ENCODE measurements at places on chromosomes 12 and 14.
A peak's percentile ranks its signal among the peaks of the same experiment; 100 is the strongest.

GRCh38 chr12:6345319-6346091 lies 3.6 kb upstream of the TNFRSF1A start:
- peak; percentile 90 for DNase-seq

GRCh38 chr14:95620659-95621059 lies 65.6 kb upstream of the TCL1B start:
- DNase-seq = no peak

DNA sequence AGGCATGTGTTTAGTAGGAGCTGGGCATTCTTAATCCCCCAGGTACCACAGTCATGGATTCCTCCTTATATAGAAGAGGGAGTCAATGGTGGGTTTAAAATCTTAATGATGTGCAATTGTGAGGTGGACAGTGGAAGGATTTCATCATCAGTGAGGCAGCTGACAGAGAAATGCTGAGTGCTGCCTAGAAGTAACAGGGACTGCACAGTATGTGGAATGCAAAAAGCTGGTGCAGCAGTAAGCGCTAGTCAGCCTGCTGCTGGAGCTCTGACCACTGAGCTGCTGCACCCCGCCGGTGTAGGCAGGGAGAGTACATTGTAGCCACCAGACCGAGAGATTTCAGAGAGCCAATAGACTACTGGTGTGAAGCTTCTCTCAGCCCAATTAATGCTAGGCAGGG lies 80.5 kb upstream of the DACT1 start:
- DNase-seq = peak; percentile 7

- peak; percentile 72 for DNase-seq
These were observed 121.1 kb upstream of the EEA1 start for GRCh38 chr12:93050026-93050747.

DNA sequence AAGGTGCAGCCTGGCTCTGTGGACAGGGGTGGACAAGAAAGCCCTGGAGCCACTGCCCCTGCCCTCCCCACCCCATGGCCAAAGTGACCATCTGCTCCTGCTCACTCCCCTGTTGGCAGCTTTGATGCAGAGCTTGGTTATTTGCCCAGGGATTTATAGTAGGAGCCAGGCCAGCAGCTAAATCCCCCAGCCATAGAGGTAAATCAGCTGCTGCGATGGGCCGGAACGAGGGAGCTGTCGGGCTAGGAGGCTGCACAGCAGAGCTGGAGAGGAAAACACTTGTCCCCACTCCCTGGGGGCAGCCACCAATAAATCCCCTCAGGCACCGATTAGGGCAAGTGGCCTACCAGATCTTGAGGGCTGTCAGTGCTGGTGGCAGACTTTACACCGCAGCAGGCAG lies 26.0 kb downstream of the SMUG1 start:
- no peak for DNase-seq

DNA sequence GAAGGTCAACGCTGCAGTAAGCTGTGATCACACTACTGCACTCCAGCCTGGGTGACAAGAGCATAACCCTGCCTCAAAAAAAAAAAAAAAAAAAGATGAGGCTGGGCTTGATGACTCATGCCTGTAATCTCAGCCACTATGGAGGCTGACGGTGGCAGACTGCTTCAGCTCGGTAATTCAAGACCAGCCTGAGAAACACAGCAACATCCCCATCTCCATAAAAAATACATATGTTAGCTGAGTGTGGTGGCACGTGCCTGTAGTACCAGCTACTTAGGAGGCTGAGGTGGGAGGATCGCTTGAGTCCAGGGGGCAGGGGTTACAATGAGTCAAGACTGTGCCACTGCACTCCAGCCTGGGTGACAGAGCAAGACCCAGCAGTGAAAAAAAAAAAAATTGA lies 50.4 kb downstream of the GXYLT1 start:
- peak; percentile 58 for DNase-seq

DNA sequence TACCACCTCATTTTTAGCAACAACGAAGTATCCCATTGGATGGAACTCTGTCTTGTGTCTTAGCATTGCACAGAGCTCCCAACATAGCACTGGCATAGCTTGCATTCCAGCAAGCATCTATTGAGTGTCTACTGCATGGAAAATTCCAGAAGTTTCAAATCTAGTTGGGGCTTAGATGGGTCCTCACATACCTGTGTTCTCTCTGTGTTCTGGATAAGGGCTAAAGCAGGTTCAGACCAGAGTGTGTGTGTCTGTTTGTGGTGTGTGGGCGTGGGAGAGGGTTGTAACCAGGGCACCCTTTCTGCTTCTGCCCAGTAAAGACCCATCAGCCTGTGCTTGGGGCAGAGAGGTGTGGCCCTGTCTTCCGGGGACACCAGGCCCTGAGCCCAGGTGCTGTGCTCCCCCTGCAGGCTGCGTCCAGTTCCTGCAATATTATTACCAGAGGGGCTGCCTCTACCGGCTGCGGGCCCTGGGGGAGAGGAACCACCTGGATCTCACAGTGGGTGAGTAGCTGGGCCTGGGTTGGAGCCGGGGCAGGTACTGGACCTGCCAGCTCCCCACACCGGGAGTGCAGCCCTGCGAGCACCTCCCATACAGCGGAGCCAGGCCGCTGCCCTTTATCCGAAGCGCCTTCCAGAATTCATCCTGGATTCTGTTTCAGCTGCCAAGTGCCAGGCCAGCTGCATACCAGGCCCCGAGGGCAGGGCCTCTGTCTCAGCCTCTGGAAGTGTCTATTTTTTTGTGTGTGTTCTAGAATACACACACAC lies 20.3 kb downstream of the RHOF start:
- peak; percentile 54 for DNase-seq

GRCh38 chr14:106318700-106319099 lies 792.3 kb downstream of the TMEM121 start:
- DNase-seq = no peak

GRCh38 chr12:3291939-3292338 lies 199.1 kb upstream of the PRMT8 start:
- no peak for DNase-seq

DNA sequence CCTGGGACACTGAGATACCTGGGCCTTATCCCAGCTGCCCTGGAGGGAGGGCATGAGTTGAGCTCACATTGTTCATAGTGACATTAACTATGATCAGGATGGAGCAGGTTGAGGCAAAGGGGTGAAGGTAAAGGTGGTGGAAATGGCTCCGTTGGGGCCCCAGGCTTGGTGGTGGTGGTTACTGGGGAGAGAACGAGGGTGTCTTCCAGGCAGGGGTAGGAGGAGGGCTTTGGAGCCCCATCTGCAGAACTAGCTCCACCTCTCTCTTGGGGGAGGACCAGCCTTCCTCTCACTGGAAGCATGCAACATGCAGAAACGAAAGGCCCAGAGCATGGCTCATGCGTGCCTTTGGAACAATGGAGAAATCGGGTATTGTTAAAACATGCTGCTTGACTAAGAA lies 217.0 kb downstream of the SLC41A2 start:
- no peak for DNase-seq

DNA sequence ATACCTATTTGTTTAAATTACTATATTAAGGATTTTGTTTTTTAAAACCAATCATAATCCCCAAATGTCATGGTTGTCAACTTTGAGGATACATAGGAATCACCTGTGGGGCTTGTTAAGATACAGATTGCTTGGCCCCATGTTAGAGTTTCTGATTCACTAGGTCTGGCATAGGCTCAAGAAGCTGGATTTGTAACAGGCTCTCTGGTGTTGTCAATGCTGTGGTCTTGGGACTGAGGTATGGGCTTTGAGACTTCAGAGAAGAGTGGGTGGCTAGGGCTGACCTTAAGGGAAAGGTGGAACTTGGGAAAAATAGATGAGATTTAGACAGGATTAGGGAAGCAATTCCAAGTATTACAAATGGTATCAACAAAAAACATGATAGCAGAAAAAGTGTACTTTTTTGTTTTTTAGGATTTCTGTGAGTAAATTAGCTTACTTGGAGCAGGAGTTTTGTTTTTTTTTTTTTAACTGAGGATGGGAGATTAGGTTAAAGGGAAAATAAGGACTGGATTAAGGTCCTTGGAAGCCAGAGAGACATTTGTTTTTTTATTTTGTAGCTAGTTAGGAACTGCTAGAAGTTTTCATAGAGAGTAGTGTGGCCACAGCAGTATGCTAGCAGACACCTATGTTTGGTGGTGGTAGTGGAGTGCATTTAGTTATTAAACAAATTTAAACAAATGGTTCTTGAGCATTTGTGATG lies 88.6 kb downstream of the RAD51B start:
- peak; percentile 25 for DNase-seq

DNA sequence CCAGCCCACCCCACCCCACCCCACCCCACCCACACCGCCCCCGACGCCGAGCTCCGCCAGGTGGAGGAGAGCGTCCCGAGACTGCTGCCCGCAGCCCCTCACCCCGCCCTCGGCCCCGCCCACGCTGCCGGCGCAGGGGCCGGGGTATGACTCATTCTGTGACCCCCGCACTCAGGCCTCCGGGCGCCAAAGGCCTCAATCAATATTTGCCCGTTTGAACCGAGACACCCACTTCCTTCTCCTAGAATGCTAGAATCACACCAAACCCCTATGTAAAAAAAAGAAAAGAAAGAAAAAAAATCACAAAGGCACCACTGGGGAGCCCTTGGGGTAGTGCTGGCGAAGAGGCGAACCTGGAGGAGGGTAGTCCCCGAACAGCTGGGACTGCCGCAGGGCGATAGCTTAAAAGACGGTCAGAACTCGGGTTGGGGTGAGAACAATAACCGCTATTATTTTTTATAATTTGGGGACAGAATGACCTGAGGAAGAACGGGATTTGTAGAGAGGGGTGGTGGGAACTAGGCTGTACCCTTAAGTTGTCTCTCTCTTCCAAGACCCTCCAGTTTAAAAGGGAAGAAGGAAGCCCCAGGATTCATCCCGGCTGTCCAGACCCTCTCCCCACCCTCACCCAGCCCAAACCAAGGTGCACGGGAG lies 894 bp downstream of the KRT8 start:
- DNase-seq = peak; percentile 66

- DNase-seq = no peak
These were observed 1.3 kb upstream of the DYNC1H1 start for GRCh38 chr14:101963052-101963451.

DNA sequence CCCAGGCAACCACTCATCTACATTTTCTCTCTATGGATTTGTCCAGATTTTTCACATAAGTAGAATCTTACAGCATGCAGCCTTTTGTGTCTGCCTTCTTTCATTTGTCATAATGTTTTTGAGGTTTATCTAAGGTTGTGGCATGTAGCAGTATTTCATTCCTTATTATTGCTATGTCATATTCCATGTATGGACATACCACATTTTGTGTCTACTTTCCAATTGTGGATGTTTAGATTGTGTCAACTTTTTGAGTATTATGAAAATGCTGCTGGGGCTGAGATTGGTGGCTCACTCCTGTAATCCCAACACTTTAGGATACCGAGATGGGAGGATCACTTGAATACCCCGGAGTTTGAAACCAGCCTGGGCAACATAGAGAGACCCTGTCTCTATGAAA lies 3.2 kb upstream of the ATXN2 start:
- DNase-seq = no peak

DNA sequence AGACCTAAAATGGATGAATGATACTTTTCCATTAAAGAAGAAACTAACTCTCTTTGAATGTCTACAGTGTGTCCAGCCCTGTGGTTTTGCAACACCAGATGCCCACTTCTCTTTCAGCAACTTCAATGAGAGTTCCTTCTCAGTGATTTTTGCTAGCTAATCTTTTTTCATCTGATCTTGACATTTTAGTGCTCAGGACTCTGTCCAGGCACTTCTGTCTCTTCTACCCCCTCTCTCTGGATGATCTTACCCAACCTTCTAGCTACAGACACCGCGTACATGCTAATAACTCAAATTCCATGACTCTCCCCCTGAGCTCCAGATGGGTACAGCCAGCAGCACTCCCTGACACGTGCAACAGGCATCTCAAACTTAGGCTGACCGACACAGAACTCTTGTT lies 161.1 kb upstream of the FOXN3 start:
- peak; percentile 56 for DNase-seq

- no peak for DNase-seq
These were observed 65.0 kb upstream of the DDHD1 start for GRCh38 chr14:53218161-53218560.

Data from fibroblast of skin of right biceps (primary cell).